Activated CD4-positive, alpha-beta T cell treated with anti-CD3 and anti-CD28 coated beads, Interleukin-2, Interleukin-6, amounts not matched to agents 100 ng/mL and 50 ng/mL, durations not matched to agents 16 hours and 8 hours (primary cell): ENCODE measurements at places on chromosomes 1 and 21.

DNA sequence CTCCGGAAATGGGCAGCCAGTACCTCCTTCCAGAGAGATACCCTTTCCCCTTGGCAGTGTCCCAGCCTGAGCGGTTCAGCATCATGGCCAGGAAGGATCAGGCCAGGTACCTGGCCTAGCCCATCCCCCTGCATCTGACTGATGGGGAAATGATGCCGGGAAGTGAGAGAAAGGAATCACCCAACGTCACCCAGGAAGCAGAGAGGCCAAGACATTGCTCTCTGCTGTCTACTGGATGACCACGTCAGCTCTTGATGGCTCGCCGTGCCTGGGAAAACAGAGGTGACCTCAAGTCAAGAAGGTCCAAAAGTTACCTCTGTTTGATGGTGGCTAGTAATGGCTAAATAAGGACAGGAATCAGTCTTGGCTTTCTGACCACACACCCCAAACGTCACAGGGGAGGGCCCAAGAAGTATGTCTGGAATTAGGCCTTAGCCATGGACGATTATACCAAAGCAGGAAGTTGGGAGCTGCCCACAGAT lies 79.0 kb downstream of the MRPL37 start:
- DNase-seq, result no peak

DNA sequence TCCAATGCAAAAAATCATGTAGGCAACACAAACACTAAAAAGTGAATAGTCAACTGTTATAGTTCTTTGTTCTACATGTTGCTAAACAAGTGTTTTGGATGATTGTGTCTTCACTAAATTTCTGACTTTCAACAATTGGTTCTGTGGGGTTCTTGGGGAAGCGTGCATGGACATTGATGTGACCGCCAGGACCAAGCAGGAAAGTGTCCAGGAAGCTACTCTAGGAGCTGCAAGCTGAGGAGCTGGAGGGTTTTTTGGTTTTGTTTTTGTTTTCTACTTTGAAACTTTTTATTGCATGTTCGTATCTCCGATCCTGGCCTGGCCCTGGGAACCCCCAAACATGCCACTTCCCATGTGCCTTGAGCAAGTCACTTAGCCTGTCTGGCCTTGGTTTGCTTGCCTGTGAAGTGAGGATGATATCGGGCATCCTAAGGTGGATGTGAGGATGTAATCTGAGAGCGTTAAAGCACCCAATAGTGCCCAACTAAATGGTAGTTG lies 8.0 kb downstream of the TMPRSS3 start:
- no peak for DNase-seq

DNA sequence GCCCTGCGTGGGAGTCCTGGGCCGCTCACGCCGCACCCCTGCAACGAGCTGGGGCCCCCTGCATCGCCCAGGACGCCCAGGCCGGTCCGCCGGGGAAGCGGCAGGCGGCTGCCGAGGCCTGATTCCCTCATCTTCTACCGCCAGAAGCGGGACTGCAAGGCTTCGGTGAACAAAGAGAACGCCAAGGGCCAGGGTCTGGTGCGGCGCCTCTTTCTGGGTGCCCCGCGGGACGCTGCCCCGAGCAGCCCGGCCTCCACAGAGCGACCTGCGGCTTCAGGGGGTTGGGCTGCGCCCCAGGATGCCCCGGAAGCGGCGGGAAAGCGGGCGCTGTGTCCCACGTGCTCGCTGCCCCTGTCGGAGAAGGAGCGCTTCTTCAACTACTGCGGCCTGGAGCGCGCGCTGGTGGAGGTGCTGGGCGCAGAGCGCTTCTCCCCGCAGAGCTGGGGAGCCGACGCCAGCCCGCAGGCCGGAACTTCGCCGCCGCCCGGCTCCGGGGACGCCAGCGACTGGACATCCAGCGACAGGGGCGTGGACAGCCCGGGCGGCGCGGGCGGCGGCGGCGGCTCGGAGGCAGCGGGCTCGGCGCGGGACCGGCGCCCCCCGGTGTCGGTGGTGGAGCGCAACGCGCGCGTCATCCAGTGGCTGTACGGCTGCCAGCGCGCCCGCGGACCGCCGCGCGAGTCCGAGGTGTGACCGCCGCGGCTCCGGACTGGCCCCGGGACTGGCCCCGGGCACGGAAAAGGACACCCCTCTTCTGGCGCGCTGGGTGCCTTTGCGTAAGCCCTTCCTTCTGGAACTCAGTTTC lies 2.7 kb downstream of the FAM110D start:
- DNase-seq, result peak; percentile 45

DNA sequence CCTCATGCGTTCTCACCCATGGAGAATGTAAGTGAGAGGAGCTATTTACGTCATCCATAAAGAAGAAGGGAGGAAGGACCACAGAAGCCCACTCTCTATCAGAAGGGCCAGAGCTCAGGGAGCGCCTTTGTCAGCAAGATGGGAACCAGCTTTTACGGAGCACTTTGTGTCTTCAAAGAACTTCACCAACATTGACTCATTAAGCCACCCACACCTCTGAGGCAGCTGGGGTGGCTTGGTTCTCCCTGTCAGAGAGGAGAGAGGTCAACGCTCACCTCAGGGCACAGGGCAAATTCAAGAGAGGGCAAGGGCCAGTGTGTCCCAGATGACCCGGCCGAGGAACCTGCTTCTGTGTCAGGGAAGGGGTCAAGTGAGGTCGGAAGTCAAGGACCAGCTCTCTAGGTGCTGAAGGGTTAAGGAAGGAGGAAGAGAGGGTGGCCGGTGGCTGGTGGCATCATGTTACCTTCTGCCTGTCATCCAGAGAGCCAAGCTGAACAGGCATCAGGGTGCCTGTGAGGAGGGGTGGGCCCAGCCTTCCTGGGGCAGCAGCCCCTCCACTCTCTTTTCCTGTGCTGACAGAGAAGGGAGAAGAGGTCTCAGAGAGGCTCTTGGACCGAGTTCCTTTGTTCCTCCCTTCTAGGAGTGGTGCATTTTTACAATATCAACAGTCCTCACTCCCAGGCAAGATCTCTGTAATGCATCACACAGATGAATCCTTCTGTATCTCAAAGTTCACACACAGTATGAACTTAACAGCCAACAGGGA lies 109.0 kb downstream of the ETS2 start:
- DNase-seq, result peak; percentile 8

GRCh38 chr1:68495968-68496679 lies 758 bp downstream of the DEPDC1 start:
- peak; percentile 14 for DNase-seq
